Heart left ventricle (tissue), 16 donors: ENCODE measurements at places on chromosomes 6 and 20. TPM values are rescaled to one million over a fixed set of nuclear protein-coding genes. Genes with fewer than 3 reads are reported as not detected.

GRCh38 chr20:16243470-16243869 lies 329.8 kb downstream of the KIF16B start:
- no peak for DNase-seq

- DNase-seq = no peak
Measured at GRCh38 chr6:155443168-155443567, 12.5 kb downstream of the NOX3 start.

The OVOL2 gene
- polyA plus RNA-seq = not detected

The TMEM217 gene
- polyA plus RNA-seq = 0.73 TPM

The PLA2G7 gene
- 0.26 TPM for polyA plus RNA-seq

- DNase-seq = no peak
Measured at GRCh38 chr20:11700831-11701230, 216.9 kb upstream of the BTBD3 start.

The HMGCLL1 gene
- polyA plus RNA-seq = 0.38 TPM

The MATN4 gene
- polyA plus RNA-seq = not detected

DNA sequence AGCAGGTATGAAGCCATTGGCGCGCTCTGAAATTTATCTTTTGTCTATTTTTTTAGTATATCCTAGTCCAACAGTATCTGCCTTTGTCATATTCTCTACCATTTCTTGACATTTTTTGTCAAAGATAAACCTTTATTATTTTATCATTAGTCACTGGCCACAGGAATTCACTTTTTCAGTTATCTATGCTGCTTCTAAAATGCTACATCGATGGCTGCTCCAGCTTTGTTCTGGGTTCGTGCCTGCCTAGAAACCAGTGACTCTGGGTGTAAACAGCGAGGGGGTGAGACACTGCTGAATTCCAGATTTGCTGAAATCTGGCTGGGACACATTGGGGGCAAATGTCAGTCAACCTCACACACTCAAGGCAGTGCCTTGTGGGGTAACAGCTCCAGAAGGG lies 193.4 kb downstream of the CDC5L start:
- DNase-seq = no peak

The SLC16A10 gene
- 1.9 TPM for polyA plus RNA-seq

- no peak for DNase-seq
Measured at GRCh38 chr6:113626475-113626874, 230.7 kb upstream of the MARCKS start.

DNA sequence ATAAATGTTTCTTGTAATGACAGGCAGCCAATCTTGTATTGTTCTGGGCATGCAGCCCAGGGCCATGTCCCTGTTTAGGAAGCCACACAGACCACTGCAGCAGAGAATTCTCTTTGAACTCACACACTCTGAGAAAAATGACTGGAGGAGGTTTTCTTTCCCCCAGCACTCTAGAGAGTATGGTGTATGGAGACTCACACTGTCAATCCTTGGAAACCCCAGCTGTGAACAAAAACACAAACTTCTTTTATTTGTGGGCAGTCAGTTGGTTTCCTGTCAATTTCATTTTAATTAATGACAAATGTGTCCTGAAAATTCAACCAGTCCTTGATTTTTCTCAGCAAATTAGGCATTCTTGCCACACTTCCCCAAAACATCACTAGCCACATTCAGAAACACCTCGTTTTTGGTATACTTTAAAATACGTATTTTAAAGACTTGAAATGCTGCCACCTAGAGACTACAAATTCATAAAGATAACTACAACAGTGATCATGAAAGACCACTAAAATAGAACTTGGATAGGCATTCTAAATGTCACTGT lies 52.9 kb upstream of the UFL1 start:
- DNase-seq = no peak

GRCh38 chr20:50475681-50476292 lies 34.4 kb upstream of the PTPN1 start:
- DNase-seq = no peak

The ZNF133 gene
- 6.7 TPM for polyA plus RNA-seq

- DNase-seq = no peak
Measured at GRCh38 chr6:16649241-16649640, 112.0 kb downstream of the ATXN1 start.
